GM10248 (cell line): ENCODE measurements at places on chromosomes 1 and 21.

- peak; percentile 84 for DNase-seq
Observed at GRCh38 chr1:247331172-247331524, 519 bp downstream of the ZNF496 start.

DNA sequence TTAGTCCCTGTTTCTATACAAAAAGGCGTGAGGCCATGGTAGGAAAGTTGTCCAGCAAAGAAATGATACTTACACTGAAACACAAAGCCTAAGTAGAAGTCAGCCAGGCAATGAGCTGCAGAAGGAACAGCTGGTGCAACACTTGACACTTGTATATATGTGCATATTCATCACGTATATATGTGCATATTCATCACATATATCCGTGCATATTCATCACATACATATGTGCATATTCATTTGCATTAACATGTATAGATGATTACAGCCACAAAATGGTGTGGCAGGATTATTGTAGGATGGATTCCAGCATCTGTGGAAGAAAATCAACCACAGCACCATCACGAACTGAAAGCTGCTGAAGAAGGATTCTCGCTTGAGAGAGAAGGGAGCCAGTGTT is 189.0 kb upstream of the RGS18 start:
- no peak for DNase-seq

DNA sequence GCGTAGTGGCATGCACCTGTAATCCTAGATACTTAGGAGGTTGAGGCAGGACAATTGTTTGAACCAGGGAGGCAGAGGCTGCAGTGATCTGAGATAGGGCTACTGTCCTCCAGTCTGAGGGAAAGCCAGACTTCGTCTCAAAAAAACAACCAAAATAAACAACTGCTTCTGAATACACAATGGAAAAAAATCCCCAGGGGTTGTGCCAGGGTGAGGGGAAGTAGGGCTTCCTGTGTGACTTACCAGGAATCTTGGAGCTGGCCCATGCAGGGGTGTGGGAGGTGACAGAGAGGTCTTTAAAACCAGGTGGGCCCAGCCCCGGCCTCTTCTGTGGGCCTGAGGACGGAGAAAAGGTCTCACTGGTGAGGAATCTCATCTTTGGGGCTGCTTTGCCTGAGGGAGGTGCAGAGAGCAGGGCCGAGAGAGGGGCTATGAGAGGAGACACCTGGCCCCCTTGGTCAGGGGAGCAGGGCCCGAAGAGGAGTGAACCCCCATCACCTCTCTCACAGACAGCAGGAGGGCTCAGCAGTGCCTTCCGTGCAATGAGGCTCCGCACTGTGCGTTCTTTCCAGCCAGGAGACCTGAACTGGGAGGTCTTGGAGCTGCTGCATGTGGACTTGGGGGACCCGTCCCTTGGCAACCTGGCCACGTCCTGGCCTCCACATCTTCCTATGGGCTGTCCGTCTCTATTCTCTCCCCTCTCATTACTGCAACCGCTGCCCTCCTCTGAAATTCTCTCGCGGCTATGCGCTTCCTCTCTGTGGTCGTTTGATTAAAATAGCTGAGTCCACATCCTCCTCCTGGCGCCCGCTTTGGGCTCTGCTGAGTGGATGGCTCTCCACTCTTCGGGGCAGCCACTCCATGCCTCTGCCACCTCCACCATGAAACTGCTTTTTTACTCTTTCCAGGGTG is 10.7 kb downstream of the PLA2G5 start:
- DNase-seq = peak; percentile 55

- no peak for DNase-seq
Observed at GRCh38 chr1:210104103-210104502, 128.5 kb upstream of the SERTAD4 start.
